ENCODE measurements at places on chromosomes 5 and 9.

- no peak for DNase-seq
Observed at GRCh38 chr5:69331528-69332445, 814 bp downstream of the CCDC125 start.

DNA sequence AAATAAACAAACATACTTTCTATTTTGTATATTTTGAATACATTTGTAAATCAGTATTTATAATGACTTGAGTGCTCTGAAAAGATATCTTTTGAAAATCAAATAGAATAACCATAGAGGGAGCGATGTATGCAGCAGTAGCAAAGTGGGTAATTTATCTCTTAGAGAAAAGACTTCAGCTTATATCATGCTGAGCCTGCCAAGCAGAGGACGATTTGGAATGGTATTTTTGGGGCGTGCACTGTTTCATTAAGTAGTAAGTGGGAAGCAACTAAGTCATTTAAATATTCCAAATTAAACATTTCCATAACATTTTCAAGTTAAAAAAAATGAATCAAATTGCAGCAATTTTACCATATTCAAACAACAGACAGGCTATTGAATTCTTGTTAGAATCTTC lies 147.6 kb downstream of the CDH10 start:
- no peak for DNase-seq

GRCh38 chr9:19161257-19162025 lies 34.1 kb upstream of the PLIN2 start:
- DNase-seq, result no peak

DNA sequence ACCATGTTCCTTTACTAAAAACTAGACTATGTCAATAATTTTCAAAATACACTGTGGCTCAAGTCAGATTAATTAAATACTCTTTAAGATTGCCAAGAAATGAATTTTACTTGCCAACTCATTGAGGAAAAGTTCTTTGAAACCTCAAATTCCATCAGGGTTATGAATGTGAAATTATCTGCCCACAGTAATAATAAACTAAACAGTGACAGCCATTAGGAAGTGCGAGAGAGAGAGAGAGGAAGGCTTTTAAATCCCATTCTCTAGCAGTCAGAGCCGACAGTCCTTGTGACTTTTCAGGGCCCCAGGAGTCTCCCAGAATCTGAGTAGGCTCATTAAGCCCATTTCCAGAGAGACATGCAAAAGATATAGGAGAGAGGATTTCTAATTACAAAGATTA lies 236.1 kb downstream of the MARCHF11 start:
- DNase-seq, result no peak

- DNase-seq, result no peak
Observed at GRCh38 chr9:34459356-34459755, 751 bp downstream of the DNAI1 start.

- DNase-seq, result no peak
Observed at GRCh38 chr9:6869081-6869948, 111.5 kb downstream of the KDM4C start.

GRCh38 chr5:10243660-10244240 lies 5.9 kb downstream of the ATPSCKMT start:
- no peak for DNase-seq

DNA sequence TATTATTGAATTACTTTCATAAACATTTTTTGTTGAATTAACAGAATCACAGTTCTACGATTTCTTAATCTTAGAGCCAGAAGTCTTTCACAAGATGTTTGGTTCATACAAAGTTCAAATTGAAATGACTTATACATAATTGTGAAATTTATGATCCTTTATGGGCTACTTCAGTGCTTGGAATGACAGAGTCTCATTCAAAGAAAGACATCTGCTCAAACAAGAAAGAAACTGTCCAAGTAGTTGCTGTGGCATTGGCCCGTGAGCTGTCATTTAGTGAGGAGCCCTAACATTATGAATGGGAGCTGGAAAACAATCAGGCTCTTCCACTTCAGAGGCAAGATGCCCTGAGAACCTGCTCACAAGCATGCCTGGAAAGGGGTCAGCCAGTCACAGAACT lies 63.4 kb downstream of the AUH start:
- DNase-seq, result no peak

All from retina (tissue), 1 donor.